ENCODE measurements at places on chromosomes 7 and 10.
A peak's percentile ranks its signal among the peaks of the same experiment; 100 is the strongest.

DNA sequence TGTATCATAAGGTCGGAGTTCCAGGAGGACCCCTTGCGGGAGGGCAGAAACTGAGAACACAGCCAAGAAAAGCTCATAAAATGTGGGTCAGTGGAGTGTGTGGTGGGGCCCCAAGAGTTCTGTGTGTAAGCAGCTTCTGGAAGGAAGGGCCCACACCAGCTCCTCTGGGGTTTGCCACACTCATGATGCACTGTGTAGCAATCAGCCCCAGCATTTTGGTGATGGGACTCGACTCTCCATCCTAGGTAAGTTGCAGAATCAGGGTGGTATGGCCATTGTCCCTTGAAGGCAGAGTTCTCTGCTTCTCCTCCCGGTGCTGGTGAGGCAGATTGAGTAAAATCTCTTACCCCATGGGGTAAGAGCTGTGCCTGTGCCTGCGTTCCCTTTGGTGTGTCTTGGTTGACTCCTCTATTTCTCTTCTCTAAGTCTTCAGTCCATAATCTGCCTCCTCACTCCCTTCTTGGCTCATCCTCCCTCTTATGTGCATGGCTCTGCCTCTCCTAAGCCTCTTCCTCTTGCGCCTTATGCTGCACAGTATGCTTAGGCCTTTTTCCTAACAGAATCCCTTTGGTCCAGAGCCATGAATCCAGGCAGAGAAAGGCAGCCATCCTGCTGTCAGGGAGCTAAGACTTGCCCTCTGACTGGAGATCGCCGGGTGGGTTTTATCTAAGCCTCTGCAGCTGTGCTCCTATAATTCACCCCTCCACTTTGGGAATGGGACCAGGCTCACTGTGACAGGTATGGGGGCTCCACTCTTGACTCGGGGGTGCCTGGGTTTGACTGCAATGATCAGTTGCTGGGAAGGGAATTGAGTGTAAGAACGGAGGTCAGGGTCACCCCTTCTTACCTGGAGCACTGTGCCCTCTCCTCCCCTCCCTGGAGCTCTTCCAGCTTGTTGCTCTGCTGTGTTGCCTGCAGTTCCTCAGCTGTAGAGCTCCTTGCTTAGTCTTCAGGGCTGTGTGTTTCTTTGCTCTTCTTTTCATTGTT, 17.8 kb downstream of the PRSS2 start:
- DNase-seq, result no peak

GRCh38 chr7:18352339-18353255, 143.0 kb upstream of the HDAC9 start:
- DNase-seq, result peak; percentile 81

DNA sequence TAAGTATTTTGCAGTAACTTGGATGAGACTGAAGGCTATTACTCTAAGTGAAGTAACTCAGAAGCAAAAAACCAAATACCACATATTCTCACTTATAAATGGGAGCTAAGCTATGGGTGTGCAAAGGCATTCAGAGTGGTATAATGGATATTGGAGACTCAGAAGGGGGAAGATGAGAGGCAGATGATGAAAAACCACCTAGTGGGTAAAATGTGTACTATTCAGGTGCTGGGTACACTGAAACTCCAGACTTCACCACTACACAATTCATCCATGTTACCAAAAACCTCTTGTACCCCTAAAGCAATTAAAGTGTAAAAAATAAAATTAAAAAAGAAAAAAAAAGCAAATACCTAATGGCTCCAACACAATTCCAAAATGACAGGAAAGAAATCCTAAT, 351.7 kb downstream of the NXPH1 start:
- DNase-seq, result no peak

GRCh38 chr7:29017713-29018112, 59.6 kb upstream of the TRIL start:
- peak; percentile 40 for DNase-seq

DNA sequence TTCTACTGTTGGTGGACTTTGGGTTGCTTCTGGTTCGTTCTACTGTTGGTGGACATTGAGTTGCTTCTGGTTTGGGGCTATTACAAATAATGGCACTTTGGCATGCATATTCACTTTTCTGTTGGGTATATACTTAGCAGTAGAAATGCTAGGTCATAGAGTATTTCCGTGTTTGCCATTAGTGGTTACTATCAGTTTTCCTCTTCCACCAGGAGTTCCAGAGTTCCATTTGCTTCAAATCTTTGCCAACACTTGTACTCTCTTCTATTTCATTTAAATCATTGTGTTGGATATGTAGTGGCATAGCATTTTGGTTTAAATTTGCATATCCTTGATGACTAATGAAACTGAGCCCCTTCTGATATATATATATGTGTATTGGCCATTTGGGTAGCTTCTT, 15.2 kb downstream of the UBE2D1 start:
- DNase-seq, result no peak

- no peak for DNase-seq
Measured at GRCh38 chr7:150449206-150449952, 1.1 kb upstream of the GIMAP8 start.

GRCh38 chr7:43390576-43390975, 192.3 kb upstream of the STK17A start:
- no peak for DNase-seq

DNA sequence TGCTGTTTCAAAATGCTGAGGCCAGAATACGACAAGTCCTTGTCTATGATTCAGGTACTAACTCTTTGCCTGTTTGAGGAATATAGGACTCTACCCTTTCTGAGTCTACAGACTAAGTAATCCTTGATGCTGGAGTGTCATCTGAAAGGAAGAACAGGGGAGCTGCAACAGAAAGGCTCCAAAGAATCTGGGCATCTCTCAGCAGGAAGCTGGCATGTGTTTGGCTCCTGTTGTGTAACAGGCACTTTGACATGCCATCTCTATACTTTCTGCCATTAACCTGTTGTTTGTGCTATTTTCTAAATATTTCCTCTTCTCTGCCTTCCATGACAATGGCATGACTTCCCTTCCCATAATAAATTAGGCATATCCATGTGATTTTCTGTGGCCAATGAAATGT, 409.5 kb downstream of the ADRA2A start:
- no peak for DNase-seq

GRCh38 chr10:77680811-77681210, 43.2 kb upstream of the KCNMA1 start:
- no peak for DNase-seq

GRCh38 chr10:89263531-89263930, 12.0 kb upstream of the LIPA start:
- no peak for DNase-seq
